ENCODE measurements at places on chromosomes 7 and 10. TPM values are rescaled to one million over a fixed set of nuclear protein-coding genes. Genes with fewer than 3 reads are reported as not detected.
A peak's percentile ranks its signal among the peaks of the same experiment; 100 is the strongest.

GRCh38 chr7:144118341-144118740 is 4.6 kb upstream of the OR2A14 start:
- no peak for DNase-seq

DNA sequence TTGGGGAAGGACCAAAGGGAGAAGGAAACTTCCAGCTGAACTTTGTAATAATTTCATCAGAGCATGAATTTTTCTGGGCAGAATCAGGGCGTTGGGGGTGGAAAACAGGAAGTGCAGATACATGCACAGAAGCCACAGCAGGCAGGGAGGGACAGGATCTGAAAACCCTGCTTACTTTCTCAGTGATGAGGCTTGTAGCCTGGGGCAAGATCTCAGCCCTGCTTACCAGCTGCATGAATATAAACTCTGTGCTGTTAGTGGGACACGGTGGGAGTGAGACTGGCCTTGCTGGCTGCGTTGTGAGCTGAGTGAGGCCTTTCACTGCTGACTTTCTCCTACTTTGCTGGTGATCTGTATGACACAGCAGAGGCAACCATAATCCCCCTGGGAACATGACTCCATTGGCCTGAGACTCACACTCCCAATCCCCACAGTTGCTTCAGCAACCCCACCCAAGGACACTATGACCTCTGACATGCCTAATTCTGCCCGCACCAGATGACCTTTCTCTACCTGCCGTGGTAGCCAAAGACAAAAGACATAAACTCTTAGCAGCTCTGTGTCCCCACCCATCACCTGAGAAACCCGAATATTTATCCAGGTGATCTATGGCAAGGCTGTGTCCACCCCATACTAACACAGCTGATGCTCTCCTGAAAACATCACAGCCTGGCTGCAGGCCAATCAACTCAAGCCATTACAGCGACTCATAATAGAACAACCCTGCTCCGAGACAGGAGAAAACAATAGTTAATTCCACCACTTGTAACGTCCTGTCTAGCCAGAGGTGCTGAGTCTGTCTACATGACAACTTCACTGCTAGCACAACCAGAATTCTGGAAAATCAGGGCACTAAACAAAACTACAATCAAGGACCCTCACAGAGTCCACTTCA is 190.7 kb upstream of the CHRM2 start:
- no peak for DNase-seq

GRCh38 chr10:24009736-24010135 is 199.2 kb upstream of the KIAA1217 start:
- DNase-seq = no peak

DNA sequence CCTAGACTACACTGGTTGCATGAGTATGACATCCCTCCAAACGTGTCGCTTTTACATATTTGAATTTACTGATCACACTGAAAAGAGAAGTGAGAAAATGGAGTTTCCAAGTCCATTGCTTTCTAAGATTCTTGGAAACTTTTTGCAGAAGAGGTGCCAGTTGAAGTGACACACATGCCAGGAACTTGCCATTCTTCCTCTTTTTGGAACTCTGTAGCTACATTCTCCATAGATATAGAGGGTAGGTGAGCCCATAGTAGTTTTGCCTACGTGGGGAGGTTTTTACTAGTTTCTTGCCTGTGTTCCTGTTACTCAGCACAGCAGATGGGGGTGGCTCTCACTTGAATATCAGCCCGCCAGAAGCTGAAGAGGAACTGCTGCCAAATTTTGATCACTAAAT is 286.6 kb upstream of the NRP1 start:
- no peak for DNase-seq

DNA sequence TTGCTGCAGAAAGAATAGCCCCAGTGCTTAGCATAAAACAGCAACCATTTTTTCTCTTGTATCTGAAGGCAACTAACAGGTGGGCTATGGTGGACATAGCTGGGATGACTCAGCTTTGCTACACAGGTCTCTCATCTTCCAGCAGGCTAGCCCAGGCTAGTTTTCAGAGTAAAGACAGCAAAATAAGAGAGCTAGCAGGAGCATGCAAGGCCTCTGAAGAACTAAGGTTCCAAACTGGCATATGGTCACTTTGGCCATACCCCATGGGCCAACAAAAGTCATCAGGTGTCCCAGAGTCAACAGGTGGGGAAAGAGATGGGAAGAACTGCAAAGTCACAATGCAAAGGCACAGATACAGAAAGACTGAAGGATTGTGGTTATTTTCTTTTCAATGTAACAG is 571.6 kb upstream of the MGMT start:
- DNase-seq = no peak

The TMEM176A gene
- total RNA-seq = not detected

- DNase-seq = no peak
Observed at GRCh38 chr7:148218603-148219002, 372.0 kb upstream of the C7orf33 start.

DNA sequence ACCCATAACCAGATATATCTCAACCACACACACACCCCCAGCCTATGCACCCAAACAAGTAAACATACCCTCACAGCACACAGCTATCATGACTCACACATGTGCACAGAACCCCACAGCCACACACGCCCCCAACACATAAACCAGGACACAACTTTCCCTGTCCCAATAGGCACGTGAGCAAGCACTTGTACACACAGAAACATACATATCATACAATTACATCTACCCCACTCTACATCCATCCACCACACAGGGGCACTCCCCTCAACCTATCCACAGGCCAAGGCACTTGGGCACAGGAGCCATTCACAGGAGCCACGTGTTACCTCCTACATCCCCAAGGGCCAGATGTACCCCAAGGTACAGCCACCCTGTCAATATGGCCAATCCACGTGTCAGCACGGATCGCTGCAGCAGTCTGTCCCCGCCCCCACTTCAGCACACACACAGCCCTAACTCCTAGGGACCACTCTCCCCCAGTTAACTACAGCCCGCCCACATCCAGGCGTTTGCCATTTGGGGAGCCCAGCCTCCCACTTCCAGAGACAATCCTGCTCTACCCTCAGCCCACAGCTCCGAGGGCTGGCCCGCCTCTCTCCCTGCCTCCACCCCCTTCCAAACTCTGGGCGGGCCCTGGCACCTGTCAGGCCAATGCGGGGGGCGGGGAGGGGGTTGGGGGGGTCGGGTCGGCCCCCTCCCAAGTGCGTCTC is 163.5 kb downstream of the SH3PXD2A start:
- DNase-seq = peak; percentile 68

GRCh38 chr7:24597014-24597413 is 23.8 kb downstream of the PALS2 start:
- no peak for DNase-seq

DNA sequence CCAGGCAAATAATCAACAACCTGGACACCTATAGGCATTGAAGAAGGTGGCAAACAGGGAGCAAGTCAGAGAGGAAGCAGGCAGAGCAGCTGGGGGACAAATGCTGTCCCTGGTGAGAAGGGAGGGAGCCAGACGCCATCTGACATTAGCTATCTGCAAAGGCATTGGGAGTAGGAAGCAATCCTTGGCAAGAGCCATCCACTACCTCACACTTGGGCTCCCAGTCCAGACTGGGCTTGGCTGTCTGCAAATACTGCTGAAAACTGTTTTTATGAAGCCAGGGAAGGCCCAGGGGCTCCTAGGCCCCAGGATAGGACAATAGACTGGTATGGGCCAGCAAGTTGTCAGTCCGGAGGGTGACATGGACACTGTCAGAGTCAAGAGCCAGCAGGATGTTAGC is 132.5 kb downstream of the SORBS1 start:
- DNase-seq = no peak

The CPA5 gene
- total RNA-seq = not detected

DNA sequence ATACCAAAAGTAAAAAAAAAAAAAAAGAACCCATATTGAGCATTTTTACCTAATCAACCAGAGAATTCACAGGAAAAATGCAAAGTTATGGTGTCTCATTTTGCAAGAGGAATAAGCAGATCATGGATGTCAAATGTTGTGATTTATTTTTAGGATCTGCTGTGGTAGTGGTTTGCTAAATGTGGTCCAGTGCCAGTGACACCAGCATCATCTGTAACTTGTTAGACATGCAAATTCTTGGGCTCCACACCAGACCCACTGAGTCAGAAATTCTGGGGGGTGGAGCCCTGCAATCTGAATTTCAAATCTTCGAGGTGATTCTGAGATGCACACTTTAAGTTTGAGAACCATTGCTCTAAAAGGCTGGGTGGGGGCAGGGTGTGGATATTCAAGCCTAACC is 30.1 kb upstream of the ZEB1 start:
- no peak for DNase-seq

- DNase-seq = no peak
Observed at GRCh38 chr7:699476-700170, 26.9 kb upstream of the DNAAF5 start.

DNA sequence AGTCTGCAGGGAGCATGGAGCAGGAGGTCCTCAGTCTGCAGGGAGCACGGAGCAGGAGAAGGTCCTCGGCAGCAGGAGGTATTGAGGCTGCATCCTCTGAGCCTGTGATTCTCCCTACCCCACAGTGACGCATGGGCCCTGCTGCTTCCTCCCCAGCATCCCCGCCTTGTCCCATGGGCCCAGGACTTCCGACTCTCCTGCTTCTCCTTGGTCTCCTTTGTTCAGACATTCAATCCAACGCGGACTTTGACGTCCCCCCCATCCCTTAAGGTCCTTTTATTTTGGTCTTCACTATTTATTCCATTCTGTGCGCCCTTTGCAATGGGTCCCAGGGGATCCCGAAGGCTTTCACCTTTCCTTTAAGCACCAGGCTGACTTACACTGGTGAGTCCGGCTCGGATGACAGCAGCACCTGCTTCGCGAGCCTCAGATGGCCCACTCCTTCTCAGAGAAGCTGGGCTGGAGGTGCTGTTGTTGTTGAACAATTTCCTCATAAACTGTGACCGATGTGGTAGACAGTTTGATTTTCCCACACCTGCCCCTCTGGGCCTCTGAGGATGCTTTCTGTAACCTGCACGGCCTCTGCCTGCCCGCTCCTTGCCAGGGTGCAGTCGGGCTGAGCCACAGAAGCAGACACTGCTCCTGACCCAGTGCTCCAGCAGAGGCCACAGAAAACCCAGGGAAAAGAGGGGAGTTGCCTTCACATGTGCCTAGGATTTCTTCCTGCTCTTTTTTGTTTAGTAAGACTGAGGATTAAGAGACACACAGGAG is 407.2 kb upstream of the SHH start:
- DNase-seq = no peak

The KCNH2 gene
- total RNA-seq = 0.87 TPM

- peak; percentile 8 for DNase-seq
Observed at GRCh38 chr10:51074238-51075028, at the start of gene PRKG1. Gene PRKG1 (plus strand): TSS chr10:51074487.

DNA sequence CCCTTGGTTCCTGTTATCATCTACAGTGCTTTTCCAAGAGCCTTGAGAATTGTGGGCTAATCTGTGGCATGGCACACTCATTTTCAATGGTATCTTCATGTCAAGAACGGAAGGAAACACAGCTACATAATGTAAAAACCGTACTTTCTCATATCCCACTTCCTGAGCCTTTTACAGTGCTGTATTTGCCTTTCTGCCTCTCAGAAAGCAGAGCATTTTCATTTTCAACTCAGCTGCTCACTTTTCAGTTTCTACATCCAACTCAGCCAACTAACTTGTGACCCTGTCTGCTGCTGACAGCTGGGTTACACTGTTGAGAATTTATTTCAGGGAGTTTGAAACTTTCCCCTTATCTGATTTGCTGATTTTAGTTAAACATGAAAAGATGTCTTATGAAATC is 875.8 kb upstream of the KCND2 start:
- no peak for DNase-seq

- no peak for DNase-seq
Observed at GRCh38 chr7:36130236-36130945, 22.7 kb upstream of the EEPD1 start.

GRCh38 chr7:26664735-26665416 is 199.5 kb downstream of the SKAP2 start:
- DNase-seq = peak; percentile 54

The GIMAP6 gene
- total RNA-seq = 0.39 TPM

GRCh38 chr7:24707988-24708615 is 49.2 kb downstream of the GSDME start:
- DNase-seq = no peak

The WASHC2C gene
- total RNA-seq = 75.7 TPM

The MYL10 gene
- not detected for total RNA-seq

GRCh38 chr7:100191775-100192174 is 14.1 kb downstream of the STAG3 start:
- peak; percentile 39 for DNase-seq

DNA sequence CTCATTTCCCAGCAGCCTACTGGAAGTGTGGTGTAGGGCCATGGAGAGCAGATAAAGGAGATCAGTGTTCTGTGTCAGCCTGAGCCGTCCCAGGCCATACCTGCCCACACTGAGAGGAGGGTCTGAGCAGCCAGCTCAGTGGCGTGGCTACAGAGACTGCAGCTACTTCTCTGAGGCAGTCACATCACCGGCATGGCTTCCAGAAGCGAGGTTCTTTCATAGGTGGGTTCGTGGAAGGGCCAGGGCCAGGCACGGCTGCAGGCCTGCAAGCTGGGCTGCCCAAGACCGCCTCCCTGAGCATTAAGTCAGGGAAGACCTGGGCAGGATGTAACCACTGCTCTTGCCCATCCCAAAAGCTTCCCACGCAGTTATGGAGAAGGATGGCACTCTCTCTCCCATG is 34.9 kb downstream of the LDB3 start:
- no peak for DNase-seq

- DNase-seq = no peak
Observed at GRCh38 chr7:82015751-82016150, 245.9 kb upstream of the HGF start.

DNA sequence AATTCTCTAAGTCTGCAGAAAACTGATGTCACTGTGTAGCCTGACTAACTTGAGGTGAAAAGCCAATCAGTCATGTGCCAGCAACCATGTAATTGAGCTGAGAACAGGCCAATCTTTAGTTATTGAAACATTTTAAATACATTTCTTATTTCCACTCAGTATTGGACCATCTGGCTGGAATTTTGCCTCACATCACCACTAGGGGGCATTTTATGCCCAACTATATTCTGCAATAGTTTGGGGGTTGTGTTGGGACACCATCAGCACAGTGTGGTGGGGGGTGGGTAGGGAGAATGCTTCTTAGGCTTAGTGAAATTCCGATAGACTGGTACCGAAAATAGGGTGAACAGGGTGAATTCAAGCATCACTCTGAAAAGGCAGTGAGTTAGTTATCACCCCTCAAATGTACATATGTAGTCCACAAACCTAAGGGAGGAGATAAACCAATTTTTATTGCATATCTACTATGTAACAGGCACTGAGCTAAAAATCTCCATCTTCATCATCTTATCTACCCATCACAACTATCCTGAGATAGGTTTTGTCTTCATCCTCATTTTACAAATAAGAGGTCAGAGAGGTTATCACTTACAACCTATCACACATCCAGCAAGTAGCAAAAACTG is 17.8 kb downstream of the NPSR1 start:
- no peak for DNase-seq

The GSDME gene
- total RNA-seq = 10.6 TPM

GRCh38 chr10:129163531-129163930 is 303.5 kb upstream of the MGMT start:
- no peak for DNase-seq

DNA sequence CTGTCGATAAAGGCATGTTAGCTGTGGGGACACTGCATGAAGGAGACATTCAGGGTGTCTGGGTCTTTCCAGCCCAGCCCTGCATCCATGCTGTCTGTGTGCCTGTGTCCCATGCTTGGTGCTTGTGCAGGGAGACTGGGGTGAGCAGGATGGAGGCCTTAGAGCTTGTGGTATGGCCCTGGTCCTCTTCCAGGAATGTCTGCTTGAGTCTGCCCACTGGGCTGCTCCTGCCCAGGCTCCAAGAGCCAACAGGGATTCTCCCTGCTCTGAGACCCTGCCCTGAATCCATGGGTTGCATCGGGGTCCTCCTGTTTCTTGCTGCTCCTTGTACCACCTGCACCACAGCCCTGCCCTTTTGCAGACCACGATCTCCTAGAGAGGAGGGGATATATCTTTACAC is 31.4 kb upstream of the ARHGAP22 start:
- DNase-seq = peak; percentile 16

Data from B cell (primary cell).